ENCODE measurements at places on chromosomes 5 and 9.

DNA sequence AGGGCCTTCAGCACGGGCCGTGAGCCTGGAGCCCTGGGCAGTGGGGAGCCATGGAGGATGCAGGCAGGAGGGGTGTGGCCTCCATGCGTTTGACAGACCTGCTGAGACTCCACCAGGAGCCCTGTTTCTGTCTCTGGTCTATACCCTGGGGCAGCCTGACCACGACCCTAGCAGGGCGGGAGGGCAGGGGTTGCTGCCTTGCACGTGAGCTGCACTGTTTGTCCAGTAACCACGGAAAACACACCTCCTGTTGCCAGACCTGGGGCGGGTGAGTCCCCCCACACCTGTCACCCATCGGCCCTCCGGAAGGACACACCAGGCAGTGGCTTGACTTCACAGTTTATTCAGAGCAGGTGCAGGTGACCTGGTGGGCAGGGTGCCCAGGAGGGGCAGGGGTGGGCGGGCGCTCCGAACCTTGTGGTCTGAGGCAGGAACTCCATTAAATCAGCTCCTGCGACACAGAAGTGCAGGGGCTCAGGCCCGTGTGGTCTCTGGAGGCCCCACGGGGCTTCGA, 3.9 kb downstream of the LCN8 start:
- no peak for DNase-seq

DNA sequence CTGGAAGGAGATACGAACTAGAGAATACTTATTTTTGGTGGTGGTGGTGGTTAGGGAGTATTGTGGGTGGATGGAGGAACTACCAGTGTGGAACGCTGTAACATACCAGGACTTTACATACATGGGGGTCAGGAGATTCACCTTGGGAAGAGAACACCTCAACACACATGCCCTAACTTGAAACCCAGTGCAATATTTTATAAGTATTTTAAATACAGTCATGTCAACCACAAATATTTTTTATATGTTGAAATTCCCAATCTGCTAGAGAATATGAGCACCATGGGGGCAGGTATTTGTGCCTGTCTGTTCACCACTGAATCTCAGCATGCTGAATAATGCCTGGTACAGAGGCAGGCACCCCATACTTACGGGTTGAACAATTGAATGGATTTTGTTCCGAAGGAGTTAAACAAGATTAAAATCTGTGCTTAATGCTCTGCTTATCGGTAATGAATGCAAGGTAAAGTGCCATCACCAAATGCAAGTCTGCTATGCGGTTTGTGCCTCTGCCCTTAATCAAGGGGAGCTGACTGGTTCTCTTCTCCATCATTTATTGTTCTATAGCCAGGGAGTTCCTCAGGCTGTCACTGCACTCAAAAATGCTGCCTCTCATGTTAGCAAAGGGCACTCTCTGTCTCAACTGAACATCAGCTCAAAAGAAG, 65.3 kb downstream of the RASEF start:
- no peak for DNase-seq

DNA sequence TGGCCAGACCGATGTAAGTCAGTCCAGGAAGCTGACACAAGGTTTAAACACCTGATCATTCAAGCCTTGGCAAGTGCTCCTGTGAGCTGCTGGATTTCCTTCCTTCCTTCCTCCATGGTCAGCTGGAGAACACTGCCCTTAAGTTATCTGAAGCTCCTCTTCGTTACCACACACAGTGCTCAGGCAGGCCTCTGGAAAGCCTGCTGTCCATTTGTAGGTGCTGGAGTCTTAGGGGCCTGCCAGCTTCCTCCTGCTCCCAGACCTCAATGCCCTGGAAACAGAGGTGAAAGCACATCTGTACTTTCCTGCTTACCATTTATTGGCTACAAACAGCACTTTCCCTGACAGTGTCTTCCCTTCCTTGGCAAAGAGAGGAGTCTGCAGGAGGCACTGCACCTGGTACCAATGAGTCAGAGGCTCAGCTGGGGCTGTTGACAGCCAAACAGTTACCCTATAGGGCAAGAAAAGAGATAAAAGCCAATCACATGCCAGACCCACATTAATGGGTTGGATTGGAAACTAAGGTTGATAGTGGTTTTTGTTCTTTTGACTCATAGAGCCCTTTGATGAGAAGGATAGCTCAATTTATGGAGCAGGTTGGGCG, 72.6 kb upstream of the PUM3 start:
- DNase-seq: no peak

- no peak for DNase-seq
Measured at GRCh38 chr9:974031-974995, 2.1 kb upstream of the DMRT3 start.

- no peak for DNase-seq
Measured at GRCh38 chr9:14532456-14533115, 160.6 kb downstream of the ZDHHC21 start.

DNA sequence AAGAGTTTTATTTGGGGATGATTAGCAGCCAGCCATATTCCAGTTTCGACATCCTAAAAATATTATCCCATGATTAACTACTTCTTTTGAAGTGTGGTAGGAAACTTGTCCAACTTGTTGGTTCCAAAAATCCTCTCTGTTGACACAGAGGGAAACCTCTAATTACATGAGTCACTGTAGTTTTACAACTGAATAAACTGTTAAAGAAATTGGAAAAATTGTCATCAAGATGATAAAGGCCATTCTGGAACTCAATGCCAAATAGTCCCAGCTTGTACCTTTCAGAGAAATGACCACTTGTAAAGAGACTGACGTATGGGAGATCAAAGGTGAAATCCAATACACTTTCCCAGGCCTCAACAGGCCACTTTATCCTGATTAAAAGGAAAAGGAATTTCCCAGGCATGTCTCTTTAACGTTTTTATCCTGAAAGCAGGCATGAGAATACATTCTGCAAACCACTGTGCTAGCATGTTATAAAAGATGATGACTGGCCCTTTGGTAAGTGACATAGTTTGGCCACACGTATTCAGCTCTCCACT, 261.6 kb downstream of the GLIS3 start:
- DNase-seq: no peak

GRCh38 chr9:123457583-123457982, 101.6 kb downstream of the CRB2 start:
- DNase-seq: no peak

- no peak for DNase-seq
Measured at GRCh38 chr5:74187757-74188156, 452.8 kb downstream of the ENC1 start.

DNA sequence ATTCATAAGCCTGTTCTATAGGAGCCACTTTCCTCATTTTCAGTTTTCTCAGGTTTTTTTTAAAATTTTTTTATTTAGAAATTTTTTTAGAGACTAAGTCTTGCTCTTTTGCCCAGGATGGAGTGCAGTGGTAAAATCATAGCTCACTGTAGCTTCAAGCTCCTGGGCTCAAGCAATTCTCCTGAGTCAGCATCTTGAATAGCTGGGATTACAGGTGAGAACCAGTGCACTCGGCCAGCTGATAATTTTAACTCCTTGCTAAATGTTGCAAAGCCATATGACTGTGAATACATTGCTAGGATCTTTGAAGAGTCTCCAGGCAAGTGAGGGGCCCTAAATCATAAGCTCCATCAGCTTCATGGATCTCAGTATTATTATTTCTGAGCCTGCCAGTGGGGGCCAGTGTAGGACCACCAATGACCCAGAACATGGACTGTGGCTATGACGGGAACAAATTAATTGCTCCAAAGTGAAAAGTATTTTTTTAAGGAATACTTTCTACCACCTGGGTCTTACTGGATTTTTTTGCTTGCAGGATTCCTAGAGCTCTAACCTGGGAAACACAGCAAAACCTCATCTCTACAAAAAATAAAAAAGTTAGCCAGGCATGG, 5.7 kb upstream of the GAPVD1 start:
- DNase-seq: no peak

- no peak for DNase-seq
Measured at GRCh38 chr5:146068206-146068605, 37.2 kb downstream of the PLAC8L1 start.

GRCh38 chr5:114418176-114419066, 56.6 kb downstream of the KCNN2 start:
- DNase-seq: no peak

DNA sequence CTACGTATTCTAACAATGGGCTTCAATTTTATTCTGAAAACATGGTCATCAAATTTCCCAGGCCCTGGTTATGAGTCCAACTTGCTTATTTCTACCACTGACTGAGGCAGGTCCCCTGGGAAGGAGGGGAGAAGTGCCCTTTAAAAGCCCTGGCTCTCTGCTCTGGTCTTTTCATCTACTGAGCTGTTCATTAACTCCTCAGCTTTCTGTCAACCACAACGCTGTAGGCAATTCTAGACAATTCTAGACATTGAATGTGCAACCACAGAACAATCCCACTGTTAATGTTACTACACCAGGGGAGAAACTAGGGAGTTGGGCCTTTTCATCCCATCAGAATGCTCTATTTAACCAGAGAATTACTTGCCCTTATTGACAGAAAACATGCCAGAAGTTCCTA, 10.0 kb downstream of the MOCS2 start:
- DNase-seq: no peak

GRCh38 chr5:138900281-138900965, 25.3 kb upstream of the LRRTM2 start:
- no peak for DNase-seq

GRCh38 chr5:74212336-74212735, 428.2 kb downstream of the ENC1 start:
- no peak for DNase-seq

- DNase-seq: no peak
Measured at GRCh38 chr5:31047621-31048020, 145.9 kb upstream of the CDH6 start.

DNA sequence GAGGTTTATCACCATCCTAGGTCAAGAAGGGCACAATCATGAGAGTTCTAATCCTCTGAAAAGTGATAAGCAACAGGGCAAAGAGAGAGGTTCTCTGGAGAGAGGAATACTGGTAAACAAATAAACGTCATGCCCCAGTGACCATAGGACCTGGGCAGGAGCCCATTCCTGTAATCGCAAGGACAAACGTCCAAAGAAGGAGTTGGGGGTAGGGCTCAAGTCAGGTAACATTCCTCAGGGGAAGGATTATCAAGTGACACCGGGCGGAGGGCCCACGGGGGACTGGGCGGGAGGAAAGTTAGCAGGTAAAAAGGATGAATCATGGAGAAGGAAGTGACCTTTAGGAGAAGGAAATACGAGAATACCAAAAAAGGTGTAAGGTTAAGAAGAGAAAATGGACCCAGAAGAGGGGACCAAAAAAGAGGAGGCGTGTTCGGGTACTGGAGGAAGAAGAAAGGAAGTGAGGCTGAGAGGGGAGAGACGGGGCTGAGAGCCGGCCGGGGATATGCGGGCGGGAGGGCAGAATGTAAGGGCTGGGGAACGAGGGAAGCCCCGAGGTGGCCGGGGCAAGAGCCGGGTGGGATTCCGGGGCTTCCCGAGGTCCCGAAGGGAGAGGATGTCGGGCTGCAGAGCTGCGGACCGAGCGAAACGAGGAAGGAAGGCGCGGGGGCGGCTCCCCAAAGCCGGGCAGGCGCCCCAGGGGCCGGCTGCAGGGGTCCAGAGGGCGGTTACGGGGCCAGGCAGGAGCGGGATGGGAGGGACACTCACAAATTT, 583 bp downstream of the DIAPH1 start:
- DNase-seq: peak; percentile 7

- no peak for DNase-seq
Measured at GRCh38 chr5:148849461-148849860, 23.1 kb downstream of the ADRB2 start.

DNA sequence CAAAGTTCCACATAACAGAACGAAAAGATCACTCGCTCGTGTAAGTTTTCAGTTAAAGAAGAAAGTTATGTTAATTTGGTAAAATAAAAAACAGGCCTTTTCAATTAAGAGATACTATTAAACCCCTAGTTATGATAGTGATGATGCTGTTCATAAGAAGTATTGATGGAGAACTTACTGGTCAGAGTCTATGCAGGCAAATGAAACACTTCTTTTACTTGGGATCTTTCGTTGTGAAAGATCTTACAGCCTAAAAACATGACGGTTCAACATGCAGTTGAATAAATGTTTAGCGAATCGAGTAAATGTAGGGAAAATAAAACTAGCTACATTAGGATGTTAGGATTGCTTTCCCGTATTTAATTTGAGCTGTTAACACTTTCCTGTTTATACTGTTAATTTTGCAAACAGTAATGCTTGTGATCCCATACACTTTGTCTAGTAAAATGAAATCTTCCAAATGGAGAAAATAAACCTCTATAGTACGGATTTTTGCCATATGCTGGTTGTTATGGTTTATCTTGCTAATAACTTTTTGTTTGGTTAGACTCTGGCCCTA, 2.0 kb downstream of the RHOBTB3 start:
- no peak for DNase-seq

GRCh38 chr9:109923806-109924205, 143.8 kb downstream of the PALM2AKAP2 start:
- DNase-seq: no peak

DNA sequence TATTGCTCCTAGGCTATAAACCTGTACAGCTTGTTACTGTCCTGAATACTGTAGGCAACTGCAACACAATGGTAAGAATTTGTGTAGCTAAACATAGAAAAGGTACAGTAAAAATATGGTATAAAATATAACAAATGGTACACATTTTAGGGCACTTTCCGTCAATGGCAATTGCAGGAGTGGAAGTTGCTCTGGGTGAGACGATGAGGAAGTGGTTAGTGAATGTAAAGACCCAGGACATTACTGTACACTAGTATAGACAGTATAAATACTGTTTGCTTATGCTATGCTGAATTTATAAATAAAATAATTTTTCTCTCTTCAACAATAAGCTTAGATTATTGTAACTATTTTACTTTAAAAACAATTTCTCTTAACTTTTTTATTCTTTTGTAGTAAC, 15.6 kb upstream of the ADRB2 start:
- no peak for DNase-seq

DNA sequence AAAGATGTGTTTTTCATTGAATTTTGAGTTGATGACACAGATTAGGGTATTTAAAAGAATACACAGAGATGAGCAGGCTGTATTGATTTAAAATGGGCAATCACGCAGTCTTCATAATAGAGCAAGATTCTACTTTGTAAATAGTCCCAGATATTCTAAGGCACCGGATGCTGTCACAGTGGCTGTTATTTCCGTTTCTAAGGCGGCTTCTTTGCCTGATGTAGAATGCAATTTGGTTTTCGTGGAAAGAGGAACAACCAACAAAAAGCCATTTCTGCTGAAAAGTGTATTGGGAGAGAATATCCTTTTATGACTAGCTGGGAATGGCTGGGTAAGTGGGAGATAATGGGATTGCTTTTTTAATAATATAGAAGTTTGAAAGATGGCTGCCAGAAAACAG, 17.5 kb downstream of the PRKACG start:
- DNase-seq: no peak

GRCh38 chr9:135830496-135830895, 76.8 kb downstream of the CAMSAP1 start:
- no peak for DNase-seq

GRCh38 chr5:107832746-107833145, 162.0 kb upstream of the EFNA5 start:
- no peak for DNase-seq

Data from NCI-H1436 treated with DMSO at 0.1 percent for 48 hours (cell line).